Ascending aorta (tissue), 2 donors: ENCODE measurements at places on chromosomes 11 and 22.

DNA sequence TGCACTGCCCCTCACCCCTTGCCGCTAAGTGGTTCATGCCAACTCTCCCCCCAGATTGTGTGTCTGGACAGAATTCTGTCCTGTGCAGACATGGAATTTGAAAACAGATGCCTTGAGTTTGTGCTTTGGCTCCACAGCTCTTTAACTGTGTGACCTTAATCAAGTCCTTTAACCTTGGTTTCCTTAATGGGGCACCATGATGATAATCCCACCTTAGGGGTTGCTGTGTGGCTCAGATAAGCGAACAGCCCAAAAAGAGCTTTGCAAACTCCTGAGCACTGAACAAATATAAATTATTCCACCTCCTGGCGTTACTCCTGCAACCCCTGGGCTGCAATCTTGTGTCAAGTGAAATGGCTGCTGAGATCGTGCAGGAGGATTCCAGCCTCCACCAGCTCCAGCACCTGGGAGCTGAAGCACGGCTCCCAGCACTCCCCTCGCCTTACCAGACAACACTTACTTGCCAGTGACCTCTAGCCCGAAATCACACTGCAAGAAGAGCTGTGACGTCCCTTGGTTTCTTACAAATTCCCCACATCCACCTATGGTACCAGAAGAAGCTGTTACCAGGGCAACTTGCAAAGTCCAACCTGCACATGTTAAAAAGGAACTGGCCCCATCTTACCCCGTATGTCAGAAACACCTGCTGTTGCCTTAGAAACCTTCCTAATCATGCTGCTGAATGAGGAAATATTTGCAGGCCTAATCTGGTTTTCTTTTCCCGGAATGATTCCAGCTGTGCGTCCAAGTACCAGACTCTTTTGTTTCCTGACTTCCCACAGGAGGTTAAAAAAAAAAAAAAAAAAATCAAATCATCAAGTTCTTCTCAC is 13.2 kb downstream of the VPS37C start:
- H3K27ac ChIP-seq: no peak overlapping the region
- peaks cover 6% of the 10 kb centered on the region for H3K36me3 ChIP-seq
- no peak for DNase-seq

DNA sequence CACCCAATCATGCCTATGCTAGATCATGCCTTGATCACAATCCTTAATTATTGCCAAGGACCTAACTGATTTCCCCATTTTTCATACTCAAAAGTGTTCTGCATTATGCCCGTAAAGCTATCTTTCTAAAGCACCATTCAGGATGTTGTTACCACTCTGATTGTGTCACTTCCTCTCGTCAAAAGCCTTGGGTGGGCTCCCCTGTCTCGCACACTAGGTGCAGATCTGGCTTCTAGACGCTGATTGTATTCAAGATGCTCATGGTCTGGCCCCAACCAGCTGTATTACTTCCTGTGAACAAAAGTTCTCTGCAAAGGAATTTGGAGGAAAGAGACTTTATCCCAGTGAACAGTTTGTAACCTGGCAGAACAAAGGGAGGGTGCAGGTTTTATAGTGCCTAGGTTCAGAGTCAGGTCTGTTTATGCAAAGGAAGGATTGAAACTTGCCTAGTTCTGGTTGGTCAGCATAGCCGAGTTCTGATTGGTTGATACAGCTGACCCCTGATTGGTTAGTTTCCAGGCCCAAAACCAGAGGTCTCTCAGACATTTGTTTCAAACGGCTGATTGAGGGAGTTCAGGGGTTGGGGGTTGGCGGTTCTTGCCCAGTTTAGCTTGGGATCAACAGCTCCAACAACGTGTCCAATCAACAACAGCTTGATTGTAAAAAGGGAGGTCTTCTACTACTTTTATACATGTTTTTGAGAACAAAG is 25.4 kb downstream of the ATG13 start:
- H3K4me1 ChIP-seq: peaks cover under 1% of the 10 kb centered on the region
- no peaks in the 10 kb centered on the region for H3K27me3 ChIP-seq
- no peak for DNase-seq
- peaks cover 32% of the 10 kb centered on the region for H3K36me3 ChIP-seq
- H3K4me3 ChIP-seq: no peak overlapping the region
- H3K27ac ChIP-seq: no peak overlapping the region

- H3K27ac ChIP-seq: no peak within 1 kb of the TSS
- H3K4me3 ChIP-seq: no peak within 1 kb of the TSS
- no peaks in the 10 kb centered on the region for H3K36me3 ChIP-seq
- H3K4me1 ChIP-seq: no peaks in the 10 kb centered on the region
Observed at GRCh38 chr22:38957046-38957770, at the start of gene APOBEC3A. APOBEC3A (plus strand) TSS chr22:38957609; CDS start chr22:38957692, 83 bp downstream.

DNA sequence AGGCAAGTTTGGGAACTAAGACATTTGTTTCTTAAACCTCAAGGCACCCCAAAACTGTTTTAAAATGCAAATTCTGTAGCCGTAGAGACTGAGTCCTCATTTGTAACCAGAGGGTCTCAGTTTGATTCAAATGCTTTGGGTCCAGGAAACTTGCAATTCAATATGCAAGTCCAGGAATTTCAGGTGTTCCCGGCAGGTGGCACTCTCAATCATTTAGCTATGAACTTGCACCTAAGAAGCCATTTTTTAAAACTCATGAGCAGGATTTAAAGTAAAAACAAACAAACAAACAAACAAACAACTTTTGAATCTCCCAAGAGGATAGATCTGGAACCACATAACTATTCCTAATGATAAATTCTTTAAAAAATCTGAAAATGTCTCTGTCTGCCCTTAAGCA is 8.7 kb upstream of the ABTB2 start:
- no peak for DNase-seq
- no peaks in the 10 kb centered on the region for H3K27me3 ChIP-seq
- H3K4me1 ChIP-seq: no peaks in the 10 kb centered on the region
- no peak overlapping the region for H3K4me3 ChIP-seq
- H3K36me3 ChIP-seq: no peaks in the 10 kb centered on the region

DNA sequence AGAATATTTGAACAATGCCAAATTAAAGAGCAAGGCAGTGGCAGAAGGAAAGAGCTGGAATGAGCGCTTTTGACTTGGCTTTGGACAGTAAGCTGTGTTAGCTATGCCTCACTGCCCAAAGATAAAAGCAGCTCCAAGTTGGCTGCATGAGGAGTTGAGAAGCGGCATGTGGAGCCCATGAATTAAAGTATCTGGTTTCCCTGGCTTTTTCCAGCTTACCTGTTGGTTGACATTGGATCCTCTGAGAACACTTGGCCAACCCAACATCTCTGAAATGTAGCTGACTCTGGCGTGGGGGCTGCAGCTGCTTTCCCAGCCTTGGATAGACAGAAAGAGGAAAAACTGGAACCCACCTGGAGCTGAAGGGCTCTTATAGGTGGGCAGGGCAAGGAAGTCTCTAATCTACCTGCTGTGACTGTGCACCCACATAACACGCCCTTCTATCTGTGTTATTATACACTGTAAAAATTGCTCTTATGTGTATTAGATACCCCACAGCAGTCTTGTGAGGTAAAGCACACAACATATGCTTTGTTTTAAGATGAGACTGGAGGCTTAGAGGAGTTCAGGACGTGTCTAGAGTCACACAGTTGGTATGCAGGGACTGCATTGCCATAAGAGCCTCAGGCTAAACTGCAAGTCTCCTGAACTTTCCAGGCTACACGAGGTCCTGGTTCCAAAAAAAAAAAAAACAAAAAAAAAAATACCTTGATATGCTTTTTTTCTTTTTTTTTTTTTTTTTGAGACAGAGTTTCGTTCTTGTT is 5.8 kb downstream of the UBASH3B start:
- H3K36me3 ChIP-seq: no peaks in the 10 kb centered on the region
- H3K4me1 ChIP-seq: no peaks in the 10 kb centered on the region
- DNase-seq: no peak
- H3K27me3 ChIP-seq: no peaks in the 10 kb centered on the region
- H3K27ac ChIP-seq: no peak overlapping the region

- no peak for DNase-seq
- H3K4me3 ChIP-seq: no peak overlapping the region
- H3K36me3 ChIP-seq: no peaks in the 10 kb centered on the region
Observed at GRCh38 chr11:109106151-109106906, 315.7 kb upstream of the C11orf87 start.

- DNase-seq: no peak
- no peak overlapping the region for H3K27ac ChIP-seq
- no peaks in the 10 kb centered on the region for H3K27me3 ChIP-seq
Observed at GRCh38 chr11:123547180-123547579, 107.2 kb downstream of the SCN3B start.

DNA sequence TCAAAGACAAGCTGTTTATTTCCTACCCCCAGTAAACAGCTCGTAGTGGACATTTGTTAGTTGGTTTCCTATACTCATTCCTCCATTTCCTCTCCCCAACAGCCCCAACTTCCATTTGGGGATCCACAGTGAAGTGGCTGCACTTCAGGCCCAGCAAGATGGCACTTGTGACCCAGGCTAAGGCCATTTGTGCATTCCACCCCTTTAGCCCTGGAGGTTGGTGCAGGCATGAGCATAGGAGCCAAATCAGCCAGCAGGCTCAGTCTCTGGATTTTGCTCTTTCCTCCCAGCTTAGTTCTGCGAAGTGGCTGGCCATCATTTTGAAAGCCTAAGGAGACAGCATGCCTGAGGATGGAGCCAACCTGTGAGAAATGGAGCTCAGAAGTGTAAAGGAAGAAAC is 122.9 kb downstream of the MPPED2 start:
- peaks cover 5% of the 10 kb centered on the region for H3K4me1 ChIP-seq
- no peaks in the 10 kb centered on the region for H3K36me3 ChIP-seq
- H3K27me3 ChIP-seq: no peaks in the 10 kb centered on the region
- no peak overlapping the region for H3K4me3 ChIP-seq
- DNase-seq: no peak

DNA sequence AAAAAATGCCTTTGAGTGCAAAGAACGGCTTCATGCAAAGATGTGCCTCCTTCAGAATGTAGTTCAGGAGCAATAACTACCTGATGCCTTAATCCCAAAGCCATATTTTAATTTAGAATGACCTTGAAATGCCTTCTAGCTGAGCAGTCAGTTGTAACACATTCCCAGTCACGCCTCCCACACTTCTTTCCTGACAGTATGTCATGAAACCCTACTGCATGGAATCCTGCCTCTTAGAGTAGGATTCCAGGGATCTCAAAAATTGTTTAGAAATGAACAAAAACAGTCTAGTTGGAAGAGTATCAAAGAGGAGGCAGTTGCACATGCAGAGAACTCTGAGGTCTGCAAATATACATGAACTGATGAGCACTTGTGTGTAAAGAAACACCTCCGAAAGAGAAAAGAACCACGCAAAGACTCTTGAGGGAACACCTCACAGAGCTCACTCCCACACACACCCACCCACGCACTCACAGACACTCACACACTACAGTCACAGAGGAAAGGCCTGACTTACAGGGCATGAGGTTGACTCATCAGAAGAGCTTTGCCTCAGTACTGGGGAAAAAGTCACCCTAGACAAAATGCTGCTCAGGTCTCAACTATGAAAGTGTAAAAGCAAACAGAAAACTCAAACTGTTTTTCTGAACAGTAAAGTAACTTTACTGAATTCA is 77.4 kb downstream of the GGTLC2 start:
- no peak overlapping the region for H3K27ac ChIP-seq
- no peaks in the 10 kb centered on the region for H3K27me3 ChIP-seq
- no peaks in the 10 kb centered on the region for H3K4me1 ChIP-seq
- no peaks in the 10 kb centered on the region for H3K36me3 ChIP-seq
- no peak for DNase-seq
- no peak overlapping the region for H3K4me3 ChIP-seq

- no peaks in the 10 kb centered on the region for H3K27me3 ChIP-seq
- H3K36me3 ChIP-seq: no peaks in the 10 kb centered on the region
- no peak for DNase-seq
- H3K4me1 ChIP-seq: no peaks in the 10 kb centered on the region
Observed at GRCh38 chr11:76249195-76249741, 43.0 kb upstream of the WNT11 start.

DNA sequence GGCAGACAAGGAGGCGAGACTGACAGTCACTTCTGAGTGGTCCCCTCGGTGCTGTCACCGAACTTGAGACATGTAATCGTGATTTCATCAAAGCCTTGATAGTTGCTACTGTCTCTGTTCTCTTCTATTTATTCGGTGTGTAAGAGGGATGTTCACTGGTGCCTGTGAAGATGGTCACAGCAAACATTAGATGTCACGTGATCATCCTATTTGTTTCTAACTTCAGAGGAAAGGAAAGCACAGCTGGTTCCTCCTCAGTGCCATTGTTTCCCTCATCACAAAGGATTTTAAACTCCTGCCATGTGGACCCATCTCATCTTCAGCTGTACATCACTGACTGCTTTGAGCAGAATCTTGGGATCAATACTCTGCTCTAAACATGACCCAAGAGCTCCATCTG is 73.1 kb upstream of the CLMP start:
- H3K27ac ChIP-seq: no peak overlapping the region
- no peaks in the 10 kb centered on the region for H3K4me1 ChIP-seq
- H3K36me3 ChIP-seq: no peaks in the 10 kb centered on the region
- DNase-seq: no peak

- H3K27me3 ChIP-seq: no peaks in the 10 kb centered on the region
- H3K36me3 ChIP-seq: no peaks in the 10 kb centered on the region
- no peak overlapping the region for H3K4me3 ChIP-seq
- no peak for DNase-seq
Observed at GRCh38 chr11:130945896-130946295, 29.6 kb upstream of the SNX19 start.

DNA sequence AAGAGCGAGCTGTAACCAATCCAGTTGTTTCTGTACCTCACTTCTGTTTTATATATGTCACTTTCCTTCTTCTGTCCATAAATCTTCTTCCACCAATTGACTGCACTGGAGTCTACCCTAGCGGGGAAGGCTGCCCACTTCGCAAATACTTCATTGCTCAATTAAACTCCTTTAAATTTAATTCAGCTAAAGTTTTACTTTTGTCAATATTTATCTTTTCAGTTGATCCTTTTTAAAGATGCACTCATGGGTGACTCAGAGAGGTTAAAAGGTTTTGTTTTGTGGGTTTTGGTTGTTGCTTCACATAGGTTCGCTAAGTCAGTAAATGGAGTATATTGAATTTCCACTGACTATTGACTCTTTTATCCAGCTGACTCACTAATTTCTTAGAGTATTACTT is 597.2 kb downstream of the DLG2 start:
- H3K27ac ChIP-seq: no peak overlapping the region
- no peak overlapping the region for H3K4me3 ChIP-seq
- DNase-seq: no peak
- no peaks in the 10 kb centered on the region for H3K27me3 ChIP-seq
- no peaks in the 10 kb centered on the region for H3K36me3 ChIP-seq

DNA sequence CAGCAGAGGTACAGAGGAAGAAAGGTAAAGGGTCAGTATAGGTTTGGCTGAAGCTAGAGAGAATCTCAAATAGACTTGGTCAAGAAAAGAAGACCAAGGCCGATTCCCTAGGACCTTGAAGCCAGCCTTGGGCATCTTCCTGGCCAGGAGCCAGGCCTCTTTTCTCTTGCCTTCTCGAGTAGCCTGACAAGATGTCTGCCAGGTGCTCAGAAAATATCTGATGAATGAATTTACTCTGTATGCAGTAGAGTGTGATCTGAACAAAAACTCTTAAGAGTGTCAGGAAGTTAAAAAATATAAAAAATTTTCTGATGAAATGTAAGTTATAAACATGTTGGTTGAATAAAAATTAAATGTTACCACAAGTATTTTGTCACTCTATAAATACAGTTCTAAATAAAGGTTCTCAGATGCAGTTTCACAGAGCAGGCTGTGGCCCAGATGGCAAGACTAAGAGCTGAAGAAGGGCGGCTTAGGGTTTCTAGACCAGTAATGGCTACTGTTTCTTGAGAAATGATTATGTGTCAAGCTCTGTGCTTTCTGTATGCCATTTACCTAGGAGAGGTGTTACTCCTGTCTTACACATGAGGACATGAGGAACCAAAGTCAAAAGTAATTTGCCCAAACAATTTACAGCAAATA is 98.1 kb downstream of the ATXN10 start:
- no peak overlapping the region for H3K27ac ChIP-seq
- no peaks in the 10 kb centered on the region for H3K36me3 ChIP-seq
- no peak overlapping the region for H3K4me3 ChIP-seq

GRCh38 chr22:36887162-36887561 is 26.3 kb upstream of the CSF2RB start:
- DNase-seq: no peak
- H3K4me1 ChIP-seq: no peaks in the 10 kb centered on the region
- no peak overlapping the region for H3K27ac ChIP-seq
- H3K4me3 ChIP-seq: no peak overlapping the region
